A172 (cell line): ENCODE measurements at places on chromosomes 13 and 19. TPM values are rescaled to one million over a fixed set of nuclear protein-coding genes. Genes with fewer than 3 reads are reported as not detected.

GRCh38 chr13:109454167-109454917 is 332.0 kb downstream of the IRS2 start:
- no peak for DNase-seq

The CFAP97D2 gene
- total RNA-seq: not detected in 2 replicates

The ZNF536 gene
- total RNA-seq: not detected in 2 replicates

DNA sequence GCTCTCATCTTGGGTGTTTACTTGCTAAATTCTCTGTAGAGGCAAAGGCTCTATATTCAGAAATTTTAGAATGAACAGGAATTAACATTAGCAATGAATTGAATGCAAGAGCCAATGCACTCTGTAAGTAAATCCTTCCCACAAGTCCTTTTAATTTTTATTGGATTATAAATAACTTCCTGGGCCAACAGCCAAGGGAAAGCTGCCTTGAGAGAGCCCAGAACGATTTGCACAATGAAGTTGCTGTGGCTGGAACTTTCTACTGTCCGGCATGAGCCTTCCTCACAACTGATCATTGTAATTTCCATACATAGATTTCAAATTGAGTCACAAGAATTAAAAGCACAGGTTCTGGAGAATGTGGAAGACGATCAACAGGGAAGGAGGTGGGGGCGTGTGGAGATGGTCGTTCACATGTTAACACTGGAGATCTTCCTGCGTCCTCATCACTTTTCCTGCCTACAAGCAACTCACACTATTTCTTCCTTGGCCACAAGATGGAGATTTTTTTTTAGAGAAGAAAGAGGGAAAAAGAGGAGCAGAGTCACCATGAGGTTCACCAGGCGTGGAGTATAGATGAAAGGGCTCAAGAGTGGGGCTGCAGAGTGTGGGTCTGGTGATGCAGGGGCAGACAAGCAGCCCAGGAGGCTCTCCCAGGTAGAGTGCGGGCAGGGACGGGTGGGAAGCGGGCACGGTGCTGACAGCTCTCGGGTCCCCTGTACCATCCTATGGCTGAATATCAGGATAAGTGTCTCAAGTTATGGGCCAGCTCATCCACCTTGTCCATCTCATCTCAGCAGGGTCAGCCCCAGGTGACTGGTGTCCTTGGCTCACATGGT is 110.7 kb downstream of the SOX1 start:
- no peak for DNase-seq

- DNase-seq: peak; percentile 68
Observed at GRCh38 chr19:56076498-56076897, 44.6 kb downstream of the ZNF787 start.
